HCEC 1CT (cell line): ENCODE measurements at places on chromosomes 12 and 14.
A peak's percentile ranks its signal among the peaks of the same experiment; 100 is the strongest.

- no peak for DNase-seq
Observed at GRCh38 chr14:90602088-90602687, 205.4 kb downstream of the CALM1 start.

- DNase-seq = no peak
Observed at GRCh38 chr12:55041345-55042055, 21.7 kb downstream of the NEUROD4 start.

DNA sequence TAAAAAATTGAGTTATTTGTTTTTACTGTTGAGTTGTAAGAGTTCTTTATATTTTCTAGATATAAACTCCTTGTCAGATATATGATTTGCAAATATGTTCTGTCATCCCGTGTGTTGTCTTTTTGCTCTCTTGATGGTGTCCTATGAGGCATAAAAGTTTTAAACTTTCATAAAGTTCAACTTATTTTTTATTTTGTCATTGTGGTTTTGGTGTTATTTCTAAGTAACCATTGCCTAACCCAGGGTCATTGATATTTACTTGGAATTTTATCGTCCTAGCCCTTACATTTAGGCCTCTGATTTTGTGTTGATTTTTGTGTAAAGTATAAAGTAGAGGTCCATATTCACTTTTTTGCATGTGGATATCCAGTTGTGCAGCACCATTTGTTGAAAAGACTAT lies 63.1 kb downstream of the SRGAP1 start:
- no peak for DNase-seq

GRCh38 chr14:60487211-60487610 lies 1.3 kb upstream of the C14orf39 start:
- DNase-seq = no peak

DNA sequence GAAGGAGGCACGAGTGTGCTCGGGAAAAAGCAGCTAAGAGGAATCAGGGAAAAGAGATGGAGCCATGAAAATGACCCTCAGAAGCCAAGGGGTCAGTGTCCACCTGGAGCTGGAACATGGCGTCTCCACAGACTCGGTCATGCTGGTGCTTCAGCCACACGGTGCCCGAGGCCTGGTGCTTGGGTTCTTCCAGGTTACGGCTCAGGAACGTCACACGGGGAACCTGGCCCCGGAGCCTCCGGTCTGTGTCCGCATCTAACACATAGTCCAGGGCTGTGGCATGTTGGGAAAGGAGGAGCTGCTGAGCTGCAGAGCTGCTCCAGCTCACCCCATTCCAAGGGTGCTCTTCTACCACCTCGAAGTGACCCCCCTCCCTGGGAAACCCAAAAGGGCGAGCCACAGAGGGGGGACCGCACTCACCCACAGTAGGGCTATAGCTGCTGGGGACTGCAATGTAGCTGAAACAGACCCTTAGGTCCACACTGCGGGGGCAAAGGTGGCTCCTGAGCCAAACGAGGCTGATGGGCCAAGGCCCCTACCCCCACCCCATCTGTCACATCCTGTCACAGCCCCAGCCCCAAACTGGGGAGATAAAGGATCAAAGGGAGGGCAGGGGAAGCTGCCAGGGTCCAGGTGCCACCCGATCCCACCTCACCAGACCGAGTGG lies 10.8 kb downstream of the ITGA7 start:
- DNase-seq = no peak

DNA sequence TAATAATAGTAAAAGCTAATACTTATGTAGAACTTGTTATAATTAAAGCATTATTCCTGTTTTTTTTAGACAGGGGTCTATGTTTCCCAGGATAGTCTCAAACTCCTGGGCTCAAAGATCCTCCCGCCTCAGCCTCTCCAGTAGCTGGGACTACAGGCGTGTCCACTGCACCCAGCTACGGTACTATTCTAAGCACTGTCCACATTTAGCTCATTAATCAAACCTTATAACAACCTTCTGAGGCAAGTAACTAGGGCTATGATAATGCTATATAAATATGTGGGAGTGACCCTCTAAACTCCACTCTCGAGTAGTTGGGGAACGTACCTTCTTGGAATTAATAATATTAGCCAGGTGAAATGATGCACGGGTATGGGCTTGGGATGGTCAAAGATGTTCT lies 60.7 kb upstream of the NR2C1 start:
- DNase-seq = no peak

- DNase-seq = no peak
Observed at GRCh38 chr12:107487011-107487680, 198.5 kb upstream of the PWP1 start.

- DNase-seq = no peak
Observed at GRCh38 chr14:61300754-61301153, 19.6 kb upstream of the TMEM30B start.

DNA sequence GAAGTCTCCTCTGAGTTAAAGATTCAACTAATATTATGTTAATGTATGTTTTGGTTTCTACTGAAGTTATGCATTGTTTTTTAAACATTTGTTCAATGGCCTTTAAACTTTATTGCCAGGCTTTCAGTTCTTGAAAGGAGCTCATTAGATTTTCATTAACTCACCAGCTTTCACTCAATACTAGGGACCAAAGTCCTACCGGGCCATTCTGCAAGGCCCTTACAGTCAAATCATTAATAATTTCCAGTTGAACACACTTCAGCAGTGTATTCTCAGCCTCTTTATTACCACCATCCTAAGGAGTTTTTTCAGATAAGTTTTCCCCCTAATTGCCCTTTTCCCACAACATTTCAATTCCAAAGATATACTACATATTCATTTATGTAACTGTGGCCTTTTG lies 409.2 kb downstream of the DIO2 start:
- no peak for DNase-seq

DNA sequence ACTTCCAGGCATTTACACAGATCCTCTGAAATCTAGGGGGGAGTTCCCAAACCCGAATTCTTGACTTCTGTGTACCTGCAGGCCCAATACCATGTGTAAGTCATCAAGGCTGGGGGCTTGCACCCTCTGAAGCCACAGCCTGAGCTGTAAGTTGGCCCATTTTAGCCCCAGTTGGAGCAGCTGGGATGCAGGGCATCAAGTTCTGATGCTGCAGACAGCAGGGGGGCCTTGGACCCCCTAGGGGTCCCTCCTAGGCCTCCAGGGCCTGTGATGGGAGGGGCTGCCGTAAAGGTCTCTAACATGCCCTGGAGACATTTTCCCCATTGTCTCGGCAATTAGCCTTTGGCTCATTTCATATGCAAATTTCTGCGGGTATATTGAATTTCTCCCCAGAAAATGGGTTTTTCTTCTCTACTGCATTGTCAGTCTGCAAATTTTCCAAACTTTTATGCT lies 59.5 kb downstream of the LRIG3 start:
- no peak for DNase-seq

DNA sequence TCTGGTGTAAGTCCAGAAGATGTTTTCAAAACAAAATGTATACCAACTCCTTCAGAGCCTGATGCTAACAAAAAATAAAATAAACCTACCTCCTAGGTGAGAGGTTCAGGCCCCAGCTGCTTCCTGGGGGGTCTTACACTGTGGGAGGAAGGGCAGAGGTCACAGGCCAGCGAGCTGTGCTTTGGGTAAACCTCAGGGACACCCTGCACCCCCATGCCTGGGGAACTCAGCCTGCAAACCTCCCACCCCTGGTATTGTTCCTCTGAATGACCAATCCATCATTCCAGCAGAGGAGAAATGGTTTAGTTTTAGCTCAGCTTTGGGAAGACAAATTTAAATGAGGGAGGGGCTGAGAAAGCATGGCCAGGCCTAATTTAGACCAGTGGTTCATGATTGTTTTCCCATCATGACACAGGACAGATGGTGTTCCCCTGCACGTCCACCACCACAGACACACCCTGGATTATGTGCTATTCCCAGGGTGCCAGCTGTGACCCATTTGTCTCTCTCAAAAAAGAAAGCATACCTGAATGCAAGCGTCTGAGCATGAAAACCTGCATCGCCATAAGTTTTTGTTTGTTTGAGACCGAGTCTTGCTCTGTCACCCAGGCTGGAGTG lies 14.5 kb upstream of the TFCP2 start:
- DNase-seq = no peak

GRCh38 chr12:1966561-1967226 lies 37.6 kb downstream of the DCP1B start:
- no peak for DNase-seq

DNA sequence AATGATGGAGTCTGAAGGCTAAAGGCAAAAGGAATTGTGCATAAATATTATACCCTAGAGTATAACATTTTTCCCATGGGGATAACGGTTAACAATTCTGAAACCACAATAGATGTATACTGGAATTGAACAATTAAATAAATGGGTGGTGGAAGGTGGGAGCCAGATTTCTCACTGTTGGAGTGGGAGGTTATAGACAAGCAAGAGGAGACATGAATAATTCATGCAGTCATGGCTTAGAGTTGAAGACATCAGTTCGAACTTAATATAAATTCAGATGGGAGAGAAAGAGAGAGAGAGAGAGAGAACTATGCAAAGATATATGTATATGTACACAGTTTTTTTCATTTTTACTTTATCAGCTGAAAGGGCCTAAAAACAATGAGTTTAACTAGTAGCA lies 523.9 kb downstream of the FOXG1 start:
- no peak for DNase-seq

GRCh38 chr12:121227294-121227693 lies 17.4 kb downstream of the P2RX4 start:
- no peak for DNase-seq

- DNase-seq = peak; percentile 70
Observed at GRCh38 chr14:65502676-65503124, 90.2 kb downstream of the FUT8 start.

GRCh38 chr14:20998674-20999366 lies at the start of gene SLC39A2:
Gene SLC39A2 (plus strand): TSS chr14:20999293. CDS start chr14:20999447, 154 bp downstream.
- DNase-seq = peak; percentile 7

GRCh38 chr12:102344691-102345090 lies 135.7 kb downstream of the IGF1 start:
- DNase-seq = no peak

GRCh38 chr14:86777963-86778602 lies 1214.9 kb downstream of the GALC start:
- peak; percentile 58 for DNase-seq

- peak; percentile 67 for DNase-seq
Observed at GRCh38 chr12:13347241-13348043, 150.9 kb downstream of the EMP1 start.

- no peak for DNase-seq
Observed at GRCh38 chr14:50985859-50986331, 41.6 kb upstream of the PYGL start.

DNA sequence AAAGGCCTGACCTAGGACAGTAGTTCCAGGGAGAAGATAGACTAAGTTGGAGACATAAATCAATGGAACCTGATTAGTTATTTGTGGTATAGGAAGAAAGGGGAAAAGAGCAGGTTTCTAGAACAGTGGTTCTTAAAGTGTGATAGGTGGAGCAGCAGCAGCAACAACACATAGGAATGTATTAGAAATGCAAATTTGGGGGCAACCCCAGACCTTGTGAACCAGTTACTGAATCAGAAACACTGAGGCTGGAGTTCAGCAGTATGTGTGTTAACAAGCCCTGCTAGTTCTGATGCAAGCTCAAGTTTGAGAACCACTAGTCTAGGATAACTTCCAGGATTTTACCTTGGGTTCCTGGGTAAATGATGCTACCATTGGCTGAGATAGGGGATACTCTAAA lies 308.7 kb downstream of the EMP1 start:
- no peak for DNase-seq

DNA sequence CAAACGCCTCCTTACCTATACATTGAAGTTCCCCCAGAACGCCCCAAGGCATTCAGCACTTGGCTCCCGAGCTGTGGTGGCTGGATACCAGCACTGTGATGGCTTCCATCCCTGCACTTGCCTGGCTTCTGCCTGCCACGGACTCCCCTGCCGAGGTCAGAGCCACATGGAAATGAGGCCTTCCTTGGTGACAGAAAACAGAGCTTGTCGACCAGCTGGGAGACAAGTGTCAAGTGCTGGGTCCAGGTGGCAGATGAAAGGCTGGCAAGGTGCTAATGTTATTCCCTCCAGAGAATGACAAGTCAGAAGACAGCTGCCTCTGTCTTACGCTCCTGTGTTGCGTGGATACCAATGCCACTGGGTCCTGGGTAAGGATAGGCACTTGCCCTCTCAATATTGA lies 26.2 kb upstream of the GNG2 start:
- no peak for DNase-seq

DNA sequence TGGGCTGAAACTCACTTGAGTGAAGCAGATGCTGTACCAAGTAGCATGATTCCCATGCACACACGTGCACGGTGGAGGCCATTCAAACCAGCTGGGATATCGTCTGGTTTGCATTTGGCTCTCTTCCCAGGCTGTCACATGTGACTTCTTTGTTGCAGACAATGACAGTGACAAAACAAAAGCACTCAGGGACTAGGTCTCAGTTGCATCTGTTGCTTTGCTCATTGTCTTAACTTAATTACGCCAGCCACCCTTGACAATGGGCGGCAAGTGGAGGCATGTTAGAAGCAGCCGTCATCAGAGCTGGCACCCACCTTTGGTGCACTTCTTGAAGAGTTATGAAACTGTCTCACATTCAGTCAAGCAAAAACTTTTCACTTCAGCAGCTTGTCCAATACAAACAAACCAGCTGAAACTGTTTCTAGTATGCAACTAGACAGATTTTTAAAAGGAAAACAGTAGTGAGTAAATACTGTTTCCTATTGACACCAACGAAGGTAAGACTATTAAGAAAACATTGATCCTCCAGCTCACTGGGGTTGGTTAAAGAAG lies 74.3 kb downstream of the IGF1 start:
- no peak for DNase-seq

DNA sequence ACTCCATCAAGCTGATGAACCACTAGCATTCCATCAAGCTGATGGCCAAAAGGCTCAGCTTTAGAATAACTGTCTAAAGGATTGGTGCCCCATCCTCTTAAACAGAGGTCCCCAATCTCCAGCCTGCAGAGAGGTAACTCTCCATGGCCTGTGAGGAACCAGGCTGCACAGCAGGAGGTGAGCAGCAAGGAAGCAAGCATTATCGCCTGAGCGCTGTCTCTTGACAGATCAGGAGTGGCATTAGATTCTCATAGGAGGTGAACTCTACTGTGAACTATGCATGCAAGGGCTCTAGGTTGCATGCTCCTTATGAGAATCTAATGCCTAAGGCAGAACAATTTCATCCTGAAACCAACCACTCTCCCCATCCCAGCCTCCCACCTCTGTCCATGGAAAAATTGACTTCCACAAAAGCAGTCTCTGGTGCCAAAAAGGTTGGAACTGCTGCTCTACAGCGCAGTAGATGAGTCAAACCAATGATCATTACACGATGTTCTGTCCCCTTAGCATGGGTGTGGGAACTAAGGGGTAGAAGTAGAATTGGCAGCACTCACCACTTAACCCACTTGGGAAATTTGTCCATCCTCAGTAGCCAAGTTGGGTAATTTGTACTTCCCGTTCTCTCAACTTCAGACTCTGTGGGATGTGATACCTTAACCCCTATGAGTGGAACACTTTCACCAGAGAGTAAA lies 66.9 kb downstream of the ANKS1B start:
- DNase-seq = no peak
